Urothelium cell line (cell line): ENCODE measurements at places on chromosomes 1 and 21.

DNA sequence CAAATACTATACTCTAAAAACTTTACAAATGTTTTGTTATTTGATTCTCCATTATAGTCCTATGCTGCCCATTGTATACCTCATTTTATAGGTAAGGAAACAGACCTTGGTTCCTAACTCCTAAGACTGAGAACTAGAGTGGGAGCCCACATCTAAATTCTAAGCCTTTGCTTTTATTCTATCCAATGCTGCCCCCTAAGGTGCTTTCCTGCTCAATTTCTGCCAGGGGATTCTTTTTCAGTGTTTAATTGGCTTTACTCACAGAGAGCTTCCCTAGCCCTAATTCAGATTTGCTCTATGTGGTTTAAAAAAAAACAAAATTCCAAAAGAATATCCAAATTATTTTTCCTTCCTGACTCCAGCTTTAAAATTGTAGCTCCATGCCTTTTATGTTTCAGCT, 64.5 kb downstream of the KIF14 start:
- DNase-seq, result no peak

DNA sequence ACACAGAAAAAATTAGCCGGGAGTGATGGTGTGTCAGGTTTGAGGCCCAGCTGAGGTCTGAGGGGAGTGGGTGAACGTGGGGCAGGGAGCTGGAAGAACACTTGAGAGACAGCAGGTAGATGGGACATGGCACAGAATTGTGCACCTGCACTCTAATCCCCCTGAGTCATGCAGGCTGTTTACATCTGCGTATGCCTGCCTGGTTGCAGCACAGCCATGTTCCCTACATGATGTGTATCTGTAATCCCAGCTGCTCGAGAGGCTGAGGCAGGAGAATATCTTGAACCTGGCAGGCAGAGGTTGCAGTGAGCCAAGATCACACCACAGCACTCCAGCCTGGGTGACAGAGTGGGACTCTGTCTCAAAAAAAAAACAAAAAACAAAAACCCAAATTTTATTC, 44.8 kb downstream of the ATP5PO start:
- no peak for DNase-seq

DNA sequence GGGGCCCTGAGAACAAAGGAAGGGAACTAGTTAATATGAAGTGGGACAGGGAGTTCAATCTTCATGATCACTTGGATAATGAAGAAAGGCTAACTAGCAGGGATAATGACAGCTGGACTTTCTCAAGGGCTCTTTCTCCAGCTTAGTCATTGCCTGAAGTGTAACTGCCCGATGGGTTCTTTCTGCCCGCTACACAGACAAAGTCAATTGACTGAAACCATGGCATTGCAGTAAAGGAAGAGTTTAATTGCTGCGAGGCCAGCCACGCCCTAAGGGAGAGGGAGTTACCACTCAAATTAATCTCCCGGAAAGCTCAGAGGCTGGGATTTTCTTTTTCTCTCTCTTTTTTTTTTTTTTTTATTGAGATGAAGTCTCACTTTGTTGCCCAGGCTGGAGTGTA, 16.6 kb upstream of the SLC2A5 start:
- no peak for DNase-seq

GRCh38 chr1:92975551-92976232, 14.4 kb upstream of the DIPK1A start:
- no peak for DNase-seq

DNA sequence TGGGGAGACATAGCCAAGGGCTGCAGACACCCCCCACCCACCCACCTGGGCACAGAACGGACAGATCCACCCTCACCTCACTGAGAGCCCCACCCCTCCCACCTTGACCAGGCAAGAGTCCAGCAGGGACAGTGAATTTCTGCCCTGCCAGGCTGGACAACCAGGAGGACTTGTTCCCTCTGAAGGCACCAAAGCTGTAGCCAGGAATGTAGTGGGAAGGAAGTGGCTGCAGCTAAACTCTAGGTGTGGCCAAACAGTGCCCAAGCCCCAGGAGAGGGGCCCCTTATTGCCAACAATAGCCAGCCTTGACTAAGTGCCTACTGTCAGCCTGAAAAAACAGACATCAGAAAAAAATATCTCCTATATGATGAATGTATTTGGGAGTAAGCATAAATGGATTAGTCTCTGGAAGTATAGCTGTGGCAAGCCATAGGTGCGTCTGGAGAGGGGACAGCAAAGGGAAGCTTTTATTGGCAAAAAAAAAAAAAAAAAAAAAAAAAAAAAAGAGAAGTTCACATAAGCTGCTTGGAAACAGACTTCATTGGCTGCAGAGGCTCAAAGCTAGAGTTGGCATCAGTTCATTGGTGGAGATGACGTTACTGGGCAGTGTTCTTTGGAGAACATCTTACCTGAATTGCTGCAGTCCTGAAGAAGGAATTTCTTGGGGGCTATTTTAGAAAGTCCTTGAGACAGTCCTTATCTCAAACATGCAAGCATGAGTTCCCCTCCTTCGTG, 64.1 kb upstream of the TMEM51 start:
- peak; percentile 32 for DNase-seq

GRCh38 chr1:244710474-244711062, 57.6 kb downstream of the DESI2 start:
- no peak for DNase-seq

DNA sequence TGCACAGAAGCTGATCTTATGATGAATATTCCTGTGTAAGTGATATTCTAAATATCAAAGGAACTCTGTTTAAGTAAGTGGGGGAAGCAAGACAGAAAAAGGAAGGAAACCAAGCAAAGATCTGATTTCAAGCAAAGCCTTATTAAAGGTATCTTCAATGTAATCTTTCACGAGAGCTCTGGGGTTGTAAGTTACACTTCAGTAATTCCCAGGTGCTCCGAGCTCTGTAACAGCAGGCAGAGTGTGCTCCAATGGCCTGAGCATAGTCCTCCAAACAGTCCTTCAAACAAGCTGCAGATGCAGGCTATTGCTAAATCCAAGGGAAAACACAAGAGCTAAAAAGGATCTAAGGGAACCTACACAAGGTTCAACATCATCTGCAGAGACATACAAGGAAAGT, 949.7 kb upstream of the TMPRSS15 start:
- DNase-seq, result no peak

DNA sequence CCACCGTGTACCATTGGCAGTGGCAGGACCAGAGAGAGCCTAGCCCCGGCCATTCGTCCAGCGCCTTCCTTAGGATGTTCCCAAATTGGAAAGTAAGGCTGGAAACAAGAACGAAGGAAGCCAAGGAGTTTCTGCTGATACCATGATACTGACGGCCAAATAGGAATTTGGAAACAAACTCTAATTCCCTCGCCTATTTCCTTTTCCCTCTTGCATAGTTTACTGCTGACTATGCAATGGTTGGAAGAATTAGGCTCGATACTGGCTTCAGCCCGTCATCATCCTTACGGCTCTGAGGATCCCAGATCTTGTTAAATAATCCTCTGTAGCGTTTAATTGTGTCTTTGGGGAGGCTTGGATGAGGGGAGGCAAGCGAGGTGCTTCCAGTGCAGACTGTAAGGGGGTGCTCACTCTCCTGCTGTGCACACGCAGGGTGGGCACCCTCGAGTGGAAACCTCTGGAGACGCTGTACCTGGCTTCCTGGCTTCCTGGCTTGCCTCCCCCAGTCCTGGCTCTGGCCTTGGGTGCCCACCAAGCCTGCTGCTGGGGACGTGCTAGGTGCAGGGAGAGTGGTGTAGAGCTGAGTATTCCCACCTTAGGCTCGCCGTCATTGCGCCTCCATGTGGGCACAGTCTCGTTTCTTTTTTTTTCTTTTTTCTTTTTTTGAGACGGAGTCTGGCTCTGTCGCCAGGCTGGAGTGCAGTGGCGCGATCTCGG, 27.4 kb upstream of the CAMTA1 start:
- DNase-seq, result no peak

- no peak for DNase-seq
These were observed 732.4 kb downstream of the MATN1 start for GRCh38 chr1:29991025-29991424.

- no peak for DNase-seq
These were observed 16.3 kb upstream of the PTTG1IP start for GRCh38 chr21:44889625-44890337.

DNA sequence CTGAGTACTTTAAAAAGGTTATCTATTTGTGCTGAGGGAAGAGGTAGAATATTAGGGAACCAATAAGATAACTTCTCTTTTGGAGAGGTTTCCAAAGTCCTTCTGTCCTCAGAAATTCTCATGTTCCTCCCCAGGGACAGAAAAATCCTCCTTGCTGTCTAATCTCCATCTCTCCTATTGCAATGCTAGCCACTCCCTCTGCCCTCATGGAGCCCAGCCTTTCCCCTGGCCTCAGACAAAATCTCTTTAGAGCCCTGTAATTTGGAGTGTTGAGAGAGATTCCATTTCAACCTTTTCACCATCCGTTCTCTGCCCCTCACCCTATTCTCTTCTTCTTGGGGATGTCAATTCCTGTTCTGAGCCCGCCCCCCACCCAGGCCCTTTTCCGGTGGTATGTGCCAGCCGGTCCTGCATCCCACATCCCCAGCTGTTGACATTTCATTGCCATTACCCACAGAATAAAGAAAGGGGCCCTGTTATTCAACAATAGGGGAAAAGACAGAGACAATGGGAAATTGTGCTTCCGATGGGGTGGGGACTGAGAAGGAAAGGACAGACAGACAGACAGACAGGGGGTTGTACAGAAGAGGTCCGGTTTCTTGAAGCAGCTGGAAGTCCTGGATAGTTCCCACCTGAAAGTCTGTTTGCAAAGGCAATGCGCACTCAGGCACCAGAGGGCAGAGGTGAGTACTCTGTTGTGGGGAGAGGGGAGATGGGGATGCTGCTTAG, at the start of gene HAPLN2:
Gene HAPLN2, plus strand, starts transcription at position 563 of the 729 bp plus-strand sequence. CDS start 4,076 bp downstream, outside the sequence.
- DNase-seq, result peak; percentile 39

GRCh38 chr1:53959664-53960250, 13.6 kb downstream of the LRRC42 start:
- no peak for DNase-seq

GRCh38 chr21:45079351-45079750, 5.0 kb downstream of the ADARB1 start:
- DNase-seq, result no peak

DNA sequence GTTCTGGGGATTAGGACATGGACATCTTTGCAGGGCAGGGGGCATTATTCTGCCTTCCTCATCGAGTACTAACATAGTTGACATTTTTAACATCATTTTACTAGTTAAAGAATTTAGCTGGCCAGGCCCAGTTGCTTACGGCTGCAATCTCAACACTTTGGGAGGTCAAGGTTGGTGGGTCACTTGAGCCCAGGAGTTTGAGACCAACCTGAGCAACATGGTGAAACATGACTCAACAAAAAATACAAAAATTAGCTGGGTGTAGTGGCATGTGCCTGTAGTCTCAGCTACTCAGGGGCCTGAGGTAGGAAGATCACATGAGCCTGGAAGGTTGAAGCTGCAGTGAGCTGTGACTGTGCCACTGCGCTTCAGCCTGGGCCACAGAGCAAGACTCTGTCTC, 29.8 kb upstream of the THEM4 start:
- DNase-seq, result no peak

DNA sequence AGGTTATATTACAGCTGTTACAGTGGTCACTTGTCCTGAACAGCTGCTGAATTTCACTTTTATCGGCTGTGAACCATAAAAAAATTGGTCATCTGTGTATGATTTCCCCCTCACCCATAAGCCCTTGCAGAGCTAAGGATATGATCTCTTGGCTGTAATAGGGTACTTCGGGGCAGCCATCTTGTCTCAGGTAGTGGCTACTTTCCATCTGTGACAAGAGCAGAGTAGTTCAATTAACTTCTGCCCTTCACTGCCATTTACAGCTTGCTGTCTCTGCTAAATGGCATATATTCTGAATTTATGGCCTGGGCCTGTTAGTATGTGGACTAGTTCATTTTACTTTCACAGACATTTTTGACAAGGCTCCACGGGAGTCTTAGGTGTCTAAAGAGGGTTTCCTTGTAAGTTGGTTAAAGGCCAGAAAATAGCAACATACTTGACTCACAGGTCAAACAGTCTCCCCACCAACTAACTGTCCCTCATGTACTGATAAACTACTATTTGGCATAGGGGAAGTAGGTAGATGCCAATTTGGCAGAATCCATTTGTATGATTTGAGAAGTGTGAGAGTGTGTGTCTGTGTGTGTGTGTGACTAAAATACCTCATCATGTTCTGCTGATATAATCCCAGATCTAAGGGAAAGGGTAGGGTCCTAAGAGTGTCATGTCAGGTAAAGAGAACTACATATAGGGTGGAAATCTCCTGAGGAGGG, 151.6 kb downstream of the KCTD3 start:
- no peak for DNase-seq
